ENCODE measurements at places on chromosomes 5 and 9.

DNA sequence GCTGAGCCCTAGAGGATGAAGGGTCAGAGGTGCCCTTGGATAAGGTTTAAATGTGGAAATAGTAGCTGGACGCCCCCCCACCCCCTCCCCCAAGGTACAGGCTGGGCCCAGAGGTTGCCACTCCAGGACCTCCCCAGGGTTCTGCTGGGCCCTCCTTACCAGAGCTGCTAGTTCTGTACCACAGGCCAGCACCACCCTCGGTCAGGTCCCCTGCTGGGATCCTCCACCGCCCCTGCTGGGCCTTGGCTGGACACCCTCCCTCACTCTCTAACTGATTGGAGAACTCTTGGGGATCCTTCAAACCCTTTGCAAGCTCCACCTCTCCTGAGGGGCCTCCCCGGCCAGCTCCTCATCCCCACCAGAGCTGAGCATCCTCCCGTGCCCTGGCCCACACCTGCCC lies 34.9 kb downstream of the PTGES start:
- DNase-seq = no peak

GRCh38 chr9:82606071-82606470 lies 456.9 kb downstream of the RASEF start:
- no peak for DNase-seq

- no peak for DNase-seq
Measured at GRCh38 chr5:171629221-171629620, 156.4 kb upstream of the SMIM23 start.

GRCh38 chr9:91426123-91426745 lies 2.6 kb upstream of the NFIL3 start:
- DNase-seq = no peak

Measured in esophagus squamous epithelium (tissue), 5 donors.